Amygdala (tissue), 56 donors: ENCODE measurements at places on chromosomes 12 and 14.

GRCh38 chr14:102772781-102773570 lies 4.3 kb upstream of the TRAF3 start:
- no peak for DNase-seq

DNA sequence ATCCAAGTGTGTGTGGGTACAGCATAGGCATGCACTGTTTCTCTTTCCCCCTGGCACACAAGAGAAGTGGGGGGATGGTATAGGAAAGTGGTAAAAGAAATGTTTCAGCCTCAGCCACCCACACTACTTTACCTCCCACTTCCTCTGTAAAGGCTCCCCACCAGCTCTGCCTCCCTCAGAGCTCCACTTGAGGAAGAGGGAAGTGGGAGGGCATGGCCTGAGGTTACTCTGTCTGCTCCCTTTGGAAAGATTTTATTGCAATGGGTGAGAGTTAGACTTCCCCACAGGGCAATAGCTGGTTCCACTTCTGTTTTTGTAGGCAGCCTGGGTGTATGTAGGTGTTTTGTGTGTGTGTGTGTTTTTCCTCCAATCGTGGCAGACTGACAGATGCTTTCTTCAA lies 145.3 kb downstream of the SSPN start:
- no peak for DNase-seq

DNA sequence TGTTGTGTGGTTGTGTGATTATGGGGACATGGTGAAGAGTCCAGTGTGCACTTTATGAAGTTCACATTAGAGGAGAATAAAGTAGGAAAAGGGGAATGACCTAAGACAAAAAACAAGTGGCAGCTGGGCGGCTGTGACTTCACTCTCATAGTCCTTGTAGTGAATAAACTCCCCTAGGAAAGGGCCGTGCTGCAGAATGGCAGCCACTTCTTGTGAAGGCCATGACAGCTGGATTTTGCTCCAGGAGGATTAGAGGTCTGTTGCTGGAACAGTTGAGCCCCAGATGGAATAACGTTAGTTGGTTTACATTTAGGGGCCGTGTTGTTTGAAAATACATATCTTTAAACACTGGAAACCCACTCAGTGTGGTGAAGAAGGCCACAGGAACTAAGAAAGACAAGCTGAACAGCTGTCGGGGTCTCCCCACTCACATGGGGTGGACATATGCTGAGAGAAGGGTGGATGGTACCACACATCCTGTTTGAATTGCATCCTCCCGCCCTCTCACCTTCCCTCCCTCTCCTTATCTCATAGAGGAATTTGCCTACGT lies 276.9 kb downstream of the CACNA1C start:
- no peak for DNase-seq

GRCh38 chr12:25759752-25760151 lies 198.7 kb upstream of the RASSF8 start:
- DNase-seq: no peak

DNA sequence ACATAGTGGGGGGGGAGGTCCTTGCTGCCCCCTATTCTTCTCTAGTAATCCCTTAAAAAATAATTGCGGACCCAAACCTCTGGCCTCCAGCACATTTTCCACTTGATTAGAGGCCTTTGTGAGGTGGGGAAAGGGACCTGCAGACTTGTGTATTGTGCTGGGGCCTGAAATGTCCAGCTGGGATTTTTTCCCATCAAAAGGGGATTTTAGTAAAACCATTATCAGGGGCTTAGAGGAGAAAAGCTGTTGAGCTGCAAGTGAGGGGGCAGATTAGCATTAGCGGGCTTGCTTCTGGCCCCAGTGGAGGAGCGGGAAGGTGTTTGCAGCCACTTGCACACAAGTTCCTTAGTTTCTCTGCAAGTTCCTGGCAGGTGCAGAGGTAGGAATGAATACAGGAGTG lies 13.9 kb downstream of the FBXL14 start:
- no peak for DNase-seq

GRCh38 chr12:3662521-3662921 lies 90.4 kb downstream of the CRACR2A start:
- DNase-seq: no peak

GRCh38 chr14:67440513-67440912 lies 28.5 kb upstream of the PLEK2 start:
- no peak for DNase-seq

GRCh38 chr14:54722791-54723432 lies 156.0 kb downstream of the SAMD4A start:
- DNase-seq: no peak

DNA sequence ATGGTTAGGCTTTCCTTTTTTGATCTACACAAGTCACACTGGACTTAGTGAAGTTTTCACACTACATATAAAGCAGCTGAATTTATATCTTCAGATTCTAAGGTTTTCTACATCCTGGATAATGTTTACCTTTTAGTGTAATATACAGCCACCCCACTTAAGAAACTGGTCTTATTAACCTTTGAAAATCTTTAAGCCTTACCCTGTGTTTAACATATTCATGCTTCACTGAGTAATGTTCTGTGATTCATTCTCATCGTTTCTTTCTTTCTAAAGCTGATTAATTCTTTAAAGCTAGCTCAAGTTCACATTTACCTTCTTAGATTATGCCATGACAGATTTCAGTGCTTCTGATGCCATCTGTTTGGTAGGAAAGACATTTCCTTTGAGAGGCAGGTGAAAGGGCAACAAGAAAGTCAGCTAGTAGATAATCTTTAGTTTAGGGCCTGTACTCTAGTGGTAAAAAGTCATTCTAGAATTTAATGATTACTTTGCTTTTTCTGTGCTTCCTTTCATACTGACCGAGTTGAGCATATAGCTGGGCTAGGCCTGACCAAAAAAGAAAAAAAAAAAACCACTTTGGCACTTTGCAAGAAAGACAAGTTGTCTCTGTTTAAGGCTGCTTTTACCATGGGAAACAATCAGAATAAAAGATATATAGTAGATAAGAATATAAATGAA lies 690.9 kb upstream of the FBXO33 start:
- no peak for DNase-seq

DNA sequence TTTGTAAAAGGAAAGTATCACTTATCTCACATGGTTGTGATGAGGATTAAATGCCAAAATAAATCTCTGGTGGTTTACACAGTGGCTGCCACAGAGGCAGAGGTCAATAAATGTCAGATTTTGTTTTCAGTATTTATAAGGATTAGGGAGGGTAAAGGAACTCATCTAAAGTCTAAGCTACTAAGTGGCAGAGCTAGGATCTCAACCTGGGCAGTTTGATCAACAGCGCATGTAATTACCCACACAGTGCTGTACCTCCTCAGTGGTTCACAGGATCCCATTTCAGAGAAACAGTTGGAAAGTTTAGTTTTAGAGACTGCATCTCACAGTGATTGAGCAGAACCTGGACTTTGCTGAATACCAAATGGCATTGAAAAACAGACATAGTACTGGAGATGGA lies 44.9 kb upstream of the RIC8B start:
- no peak for DNase-seq

- no peak for DNase-seq
Measured at GRCh38 chr12:107906707-107907106, 132.2 kb downstream of the ASCL4 start.

DNA sequence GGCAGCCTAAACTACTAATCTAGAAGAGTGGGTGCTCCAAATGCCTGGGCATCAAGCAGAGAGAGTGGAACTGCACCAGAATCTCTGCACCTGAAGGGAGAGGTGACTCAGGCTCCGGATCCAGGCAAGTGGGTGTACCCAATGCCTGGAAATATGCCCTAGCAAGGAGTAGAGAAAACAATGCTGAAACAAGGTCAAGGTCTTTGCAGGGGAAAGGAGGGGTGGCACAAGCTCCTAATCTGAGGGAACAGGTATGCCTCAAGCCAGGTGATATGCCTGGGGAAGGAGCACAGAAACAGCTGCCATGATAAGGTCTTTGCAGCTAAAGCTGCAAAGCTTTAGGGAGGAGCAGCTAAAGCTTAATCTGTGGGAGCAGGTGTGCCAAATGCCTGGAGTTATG lies 136.0 kb upstream of the KITLG start:
- no peak for DNase-seq

- DNase-seq: no peak
Measured at GRCh38 chr14:49951691-49952345, 58.9 kb downstream of the ARF6 start.

DNA sequence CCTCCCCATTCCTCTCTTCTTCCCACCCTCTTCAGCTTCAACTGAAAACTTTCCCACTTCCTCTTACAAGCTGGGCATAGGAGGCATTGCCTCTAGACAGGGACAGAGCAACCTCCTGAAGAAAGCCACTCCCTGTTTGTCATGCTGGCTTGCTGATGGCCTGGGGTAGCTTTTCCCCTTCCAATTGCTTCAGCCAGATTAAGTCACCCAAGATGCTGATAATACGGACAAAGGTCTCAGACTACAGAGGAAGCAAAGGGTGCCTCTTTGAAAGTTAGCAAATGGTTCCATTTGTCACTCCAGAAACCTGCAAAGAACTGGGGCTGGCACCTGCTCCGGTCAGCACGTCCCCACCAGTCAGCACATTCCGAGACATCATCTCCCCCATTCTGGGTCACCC lies 6.0 kb downstream of the KRT2 start:
- DNase-seq: no peak

DNA sequence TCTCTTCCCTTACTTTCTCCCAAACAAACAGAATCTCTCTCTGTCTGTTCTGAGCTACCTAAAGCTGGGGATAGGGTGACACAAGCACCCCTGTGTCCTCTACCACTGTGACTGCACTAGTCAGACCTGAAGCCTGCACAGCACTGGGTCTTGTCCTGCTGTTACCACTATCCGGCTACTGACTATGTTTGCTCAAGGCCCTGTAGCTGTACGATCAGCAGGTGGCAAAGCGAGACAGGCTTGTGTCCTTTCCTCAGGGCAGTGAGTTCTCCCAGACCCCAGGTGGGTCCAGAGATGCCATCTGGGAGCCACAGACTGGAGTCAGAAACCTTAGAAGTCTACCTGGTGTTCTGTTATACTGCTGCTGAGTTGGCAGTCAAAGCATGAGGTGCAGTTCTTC lies 116.4 kb downstream of the NUBPL start:
- no peak for DNase-seq

DNA sequence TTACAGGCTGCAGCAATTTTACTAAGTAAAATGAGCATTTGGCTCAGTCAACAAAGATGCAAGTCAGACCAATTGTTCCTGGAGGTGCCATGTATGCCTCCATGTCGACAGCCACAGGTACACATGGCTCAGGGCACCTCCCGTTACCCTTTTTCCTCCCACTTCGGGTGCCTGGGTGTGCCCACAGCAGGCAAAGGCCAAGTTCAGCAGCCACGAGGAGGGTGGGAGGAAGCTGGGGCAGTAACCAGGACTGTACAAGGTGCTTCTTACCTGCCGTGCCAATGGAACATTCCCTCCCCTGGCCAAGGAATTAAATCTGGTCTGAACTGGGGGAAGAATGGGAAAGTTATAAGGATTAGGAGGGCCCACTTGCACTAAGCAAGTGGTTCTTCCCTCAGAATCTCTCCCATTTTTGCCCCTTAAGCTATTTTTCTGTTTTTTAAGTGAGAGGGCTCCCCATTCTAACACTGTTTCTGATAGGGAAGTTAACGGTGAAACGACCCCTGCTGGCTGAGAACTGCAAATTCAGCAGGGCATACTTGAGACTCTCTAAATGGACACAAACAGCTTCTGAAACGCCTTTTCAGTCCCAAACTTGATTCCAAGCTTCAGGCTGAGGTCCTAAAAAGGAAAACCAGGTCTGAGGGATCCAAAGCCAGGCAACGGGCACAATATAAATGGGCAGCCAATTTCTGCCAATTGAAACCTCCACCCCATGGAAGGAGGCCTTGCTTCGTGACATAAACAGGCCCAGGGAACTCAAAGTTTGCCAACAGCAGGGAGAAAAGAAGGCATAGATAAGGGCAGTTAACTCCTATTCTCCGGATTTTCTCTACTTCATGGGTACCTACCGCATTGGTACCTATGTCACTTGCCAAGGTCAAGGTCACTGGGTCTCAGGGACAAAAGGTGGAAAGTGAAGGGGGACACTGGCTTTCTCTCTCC lies 24.8 kb downstream of the CLECL1 start:
- no peak for DNase-seq

DNA sequence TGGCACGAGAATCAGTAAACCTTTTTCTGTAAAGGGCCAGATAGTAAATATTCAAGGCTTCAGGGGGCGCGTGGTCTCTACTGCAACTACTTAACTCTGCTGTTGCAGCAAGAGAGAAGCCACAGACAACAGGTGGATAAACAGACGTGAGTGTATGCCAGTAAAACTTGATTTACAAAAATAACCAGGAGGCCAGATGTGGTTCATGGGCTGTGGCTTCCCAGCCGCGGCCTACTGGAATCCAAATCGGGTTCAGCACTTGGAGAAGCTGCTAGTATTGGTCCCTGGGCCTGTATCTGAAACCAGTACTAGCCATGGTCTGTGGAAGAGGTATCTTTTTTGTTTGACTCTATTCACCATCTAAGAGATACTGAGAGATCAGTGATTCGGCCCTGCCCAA lies 13.3 kb downstream of the PPP2R5C start:
- DNase-seq: no peak

DNA sequence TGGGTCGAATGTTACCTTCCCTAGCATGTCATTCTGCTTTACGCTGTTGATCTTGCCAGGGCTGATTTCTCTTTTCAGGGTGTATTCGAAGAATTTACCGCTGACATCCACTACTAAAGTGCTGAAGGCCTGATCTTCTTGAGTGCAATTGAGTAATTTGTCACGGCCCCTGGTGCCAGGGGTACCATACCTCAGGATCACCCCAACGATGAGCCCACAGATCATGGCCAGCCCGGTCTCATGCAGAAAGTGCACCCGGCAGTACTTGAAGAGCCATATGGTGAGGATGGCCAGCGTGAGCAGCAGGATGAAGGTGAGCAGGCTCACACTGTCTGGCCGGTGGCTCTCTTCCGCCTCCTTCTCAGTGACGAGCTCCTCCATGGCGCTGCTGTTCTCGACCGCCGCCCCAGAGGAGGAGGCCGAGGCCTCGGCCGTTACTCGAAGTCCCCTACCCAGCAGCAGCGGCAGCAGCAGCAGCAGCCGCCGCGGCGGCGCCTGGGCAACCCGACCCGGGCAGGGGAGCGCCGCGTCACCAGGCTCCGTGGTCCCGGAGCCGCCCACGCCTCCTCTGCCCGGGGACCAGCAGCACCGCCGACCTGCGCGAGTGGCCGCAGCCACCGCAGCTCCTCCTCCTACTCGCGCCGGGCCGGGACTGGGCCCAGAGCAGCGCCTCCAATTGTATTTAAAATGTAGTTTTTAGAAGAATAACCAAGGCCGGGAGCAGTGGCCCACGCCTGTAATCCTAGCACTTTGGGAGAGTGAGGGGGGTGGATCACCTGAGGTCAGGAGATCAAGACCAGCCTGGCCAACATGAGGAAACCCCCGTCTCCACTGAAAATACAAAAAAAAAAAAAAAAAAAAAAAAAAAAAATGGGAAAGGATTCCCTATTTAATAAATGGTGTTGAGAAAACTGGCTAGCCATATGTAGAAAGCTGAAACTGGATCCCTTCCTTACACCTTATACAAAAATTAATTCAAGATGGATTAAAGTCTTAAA lies 58.5 kb upstream of the TMPO start:
- peak; percentile 8 for DNase-seq

- no peak for DNase-seq
Measured at GRCh38 chr12:78870539-78870938, 6.0 kb downstream of the SYT1 start.
